Esophagus squamous epithelium (tissue), 5 donors: ENCODE measurements at places on chromosomes 7 and 10. TPM values are rescaled to one million over a fixed set of nuclear protein-coding genes. Genes with fewer than 3 reads are reported as not detected.

DNA sequence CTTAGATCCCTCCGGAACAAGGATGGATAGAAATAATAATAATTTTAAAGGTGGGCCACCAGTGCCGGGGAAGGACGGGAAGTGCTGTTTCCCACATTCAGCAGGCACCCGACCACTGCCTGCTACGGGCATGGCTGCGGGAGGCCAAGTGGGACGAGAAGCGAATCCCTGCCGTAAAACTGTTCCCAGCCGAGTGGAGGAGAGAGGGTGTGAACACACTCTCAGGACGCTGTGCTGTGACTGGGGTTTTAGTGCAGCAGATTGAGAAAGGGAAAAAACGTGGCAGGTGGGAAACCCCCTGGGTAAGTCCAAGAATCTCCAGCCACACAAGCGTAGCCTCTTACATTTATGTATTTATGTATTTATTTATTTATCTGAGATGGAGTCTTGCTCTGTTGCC, 158.8 kb downstream of the DNAJB6 start:
- no peak for DNase-seq

Gene NKX2-3
- total RNA-seq = 0.40 TPM

GRCh38 chr7:84536271-84536870, 341.8 kb upstream of the SEMA3A start:
- DNase-seq = no peak

GRCh38 chr10:35135861-35136260, 9.2 kb downstream of the CREM start:
- no peak for DNase-seq

DNA sequence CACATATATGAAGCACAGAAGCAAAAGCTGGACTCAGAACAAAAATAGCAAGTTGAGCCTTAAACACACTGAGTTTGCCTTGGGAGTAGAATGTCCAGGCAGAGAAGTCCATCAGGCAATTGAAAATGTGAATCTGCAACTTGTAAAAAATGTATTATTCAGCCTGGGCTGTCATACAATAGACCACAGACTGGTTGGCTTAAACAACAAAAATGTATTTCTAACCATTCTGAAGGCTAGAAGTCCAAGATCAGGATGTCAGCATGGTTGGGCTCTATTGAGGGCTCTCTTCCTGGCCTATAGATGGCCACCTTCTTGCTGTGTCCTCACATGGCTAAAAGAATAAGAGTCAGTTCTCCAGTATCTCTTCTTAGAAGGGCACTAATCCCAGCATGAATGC, 76.5 kb upstream of the CAPZA2 start:
- no peak for DNase-seq

Gene ANKRD30A
- not detected for total RNA-seq

Gene ALKBH4
- total RNA-seq = 7.3 TPM

Gene ACTL6B
- not detected for total RNA-seq

Gene CHAT
- not detected for total RNA-seq

DNA sequence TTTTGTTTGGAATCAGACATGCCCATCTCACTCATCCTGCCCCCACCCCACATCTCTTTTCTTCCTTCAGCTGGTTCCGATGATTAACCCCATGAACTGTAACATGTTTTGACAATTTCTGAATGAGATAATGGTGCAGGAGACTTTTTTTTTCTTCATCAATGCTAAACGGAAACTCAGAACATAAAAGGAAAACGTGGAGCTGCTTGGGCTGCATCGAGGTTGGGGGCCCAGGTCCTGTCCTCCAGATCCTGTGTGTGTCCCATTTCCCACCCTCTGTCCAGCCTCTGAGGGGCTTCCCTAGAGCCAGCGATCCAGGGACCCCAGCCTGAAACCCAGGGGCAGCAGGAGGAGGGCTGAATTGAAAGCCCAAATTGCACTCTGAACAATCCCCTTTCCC, 263.8 kb upstream of the GRB10 start:
- no peak for DNase-seq

DNA sequence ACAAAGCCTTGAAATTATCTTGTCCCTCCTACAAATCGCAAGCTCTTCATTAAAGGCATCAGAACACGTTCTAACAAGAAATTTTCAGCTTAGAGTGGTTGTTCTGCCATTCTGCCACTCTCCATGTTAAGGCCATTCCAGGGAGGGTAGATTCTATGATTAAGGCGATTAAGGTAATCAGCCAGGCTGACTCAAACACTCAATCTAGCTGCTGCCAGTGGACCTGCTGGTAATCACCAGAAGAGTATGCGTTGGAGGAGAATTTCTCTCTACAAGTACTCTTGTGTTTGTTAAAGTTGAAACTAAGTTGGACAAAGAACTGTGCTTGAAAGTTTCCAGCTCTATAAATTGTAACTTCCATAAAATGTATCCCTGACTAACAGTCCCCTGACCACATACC, 149.2 kb upstream of the COL1A2 start:
- no peak for DNase-seq

DNA sequence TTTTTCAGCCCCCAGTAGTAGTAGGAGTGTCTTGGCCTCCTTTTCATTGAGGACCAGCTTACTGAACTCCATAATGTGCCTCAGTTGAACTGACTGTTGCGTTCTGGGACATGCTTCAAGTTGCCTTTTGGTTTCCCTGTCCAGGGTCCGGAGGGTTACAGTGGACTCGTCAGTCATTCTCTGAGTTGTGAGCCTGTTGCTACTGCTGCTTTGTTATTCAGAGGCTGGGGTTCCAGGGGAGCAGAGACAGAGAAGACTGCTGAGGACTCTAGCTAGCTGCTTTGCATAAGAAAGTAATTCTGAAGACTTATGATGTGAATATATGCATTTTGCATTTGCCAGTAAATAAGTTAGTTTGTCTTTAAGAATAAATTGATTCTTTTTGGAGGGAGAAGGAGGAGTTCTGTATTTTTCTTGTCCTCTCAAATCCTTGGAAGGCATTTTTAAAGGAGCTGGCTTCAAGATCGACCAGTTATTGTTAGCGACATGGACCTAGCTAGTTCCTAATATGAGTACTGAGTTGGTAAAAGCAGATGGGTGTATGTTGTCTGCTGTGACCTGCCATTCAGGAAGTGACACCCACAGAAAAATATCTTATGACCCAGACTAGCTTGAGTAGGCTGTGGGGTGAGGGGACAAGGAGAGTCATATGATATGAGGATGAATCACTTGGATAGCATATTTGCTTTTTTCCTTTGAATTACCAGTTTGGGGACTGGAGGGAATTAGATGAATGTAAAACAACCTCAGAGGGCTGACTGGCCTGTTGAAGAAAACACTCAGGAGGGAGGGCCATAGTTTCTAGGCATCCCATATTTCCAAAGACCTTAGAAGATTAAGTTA, 8.3 kb downstream of the PI4K2A start:
- DNase-seq = no peak

Gene NEURL1
- not detected for total RNA-seq

- DNase-seq = no peak
Measured at GRCh38 chr7:157007470-157008066, 2.9 kb downstream of the MNX1 start.

DNA sequence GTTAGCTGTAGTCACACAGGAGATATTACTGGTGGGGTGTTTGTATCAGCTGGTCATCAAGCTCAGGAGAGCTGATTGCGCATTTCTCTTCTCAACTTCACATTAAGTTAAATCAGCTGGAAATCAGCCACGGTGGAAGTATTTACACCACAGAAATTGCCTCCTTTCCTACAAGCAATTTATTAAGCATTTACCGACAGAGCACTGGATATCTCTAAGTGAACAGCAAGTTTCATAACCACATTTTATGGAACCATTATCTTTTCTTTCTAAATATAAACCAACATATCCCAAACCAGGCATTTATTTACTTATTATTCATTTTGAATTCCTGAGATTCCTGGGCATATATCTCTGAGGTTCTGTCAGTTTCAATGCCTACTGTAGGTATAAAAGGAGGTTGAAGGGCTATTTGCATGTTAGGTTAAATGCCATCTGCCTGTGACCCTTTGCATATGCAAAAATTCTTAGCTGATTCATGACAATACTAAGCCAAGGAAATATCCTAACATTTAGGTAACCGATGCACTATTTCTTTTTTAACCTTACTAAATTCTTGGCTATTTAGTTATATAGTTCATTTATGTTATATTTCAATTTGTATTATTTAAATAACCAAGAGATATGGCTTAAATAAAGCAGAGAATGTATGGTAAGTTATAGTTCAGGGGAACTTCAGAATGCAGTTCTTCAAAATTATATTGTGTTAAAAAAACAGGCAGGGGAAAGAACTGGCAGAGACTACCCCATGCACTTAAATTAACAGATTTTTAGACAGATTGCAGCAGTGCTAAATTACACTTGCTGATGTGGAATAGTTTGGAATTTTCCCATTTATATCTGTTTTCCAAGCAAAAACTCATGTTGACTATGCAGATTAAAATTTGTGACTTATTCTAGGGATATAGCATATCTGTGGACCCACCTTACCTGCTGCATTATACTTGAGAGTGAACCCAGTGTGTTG, 56.8 kb downstream of the DYNC1I1 start:
- DNase-seq = no peak

DNA sequence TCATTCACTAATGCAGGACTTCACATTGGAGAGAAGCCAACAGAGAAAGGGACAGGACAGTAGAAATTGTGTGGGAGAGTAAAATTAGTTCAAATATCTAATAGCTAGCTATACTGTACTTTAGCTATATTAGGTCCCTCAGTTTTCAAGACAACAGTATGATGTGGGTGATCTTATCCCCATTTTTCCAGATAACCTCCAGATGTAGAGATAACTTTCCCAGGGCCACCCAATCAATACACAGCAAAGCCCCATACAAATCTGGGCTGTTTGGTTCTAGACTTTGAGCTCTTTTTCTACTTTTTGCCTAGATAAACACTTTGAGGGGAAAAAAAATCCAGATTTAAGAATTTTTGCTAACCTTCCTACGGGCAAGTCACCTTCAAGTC, 482 bp upstream of the CLDN12 start:
- no peak for DNase-seq

DNA sequence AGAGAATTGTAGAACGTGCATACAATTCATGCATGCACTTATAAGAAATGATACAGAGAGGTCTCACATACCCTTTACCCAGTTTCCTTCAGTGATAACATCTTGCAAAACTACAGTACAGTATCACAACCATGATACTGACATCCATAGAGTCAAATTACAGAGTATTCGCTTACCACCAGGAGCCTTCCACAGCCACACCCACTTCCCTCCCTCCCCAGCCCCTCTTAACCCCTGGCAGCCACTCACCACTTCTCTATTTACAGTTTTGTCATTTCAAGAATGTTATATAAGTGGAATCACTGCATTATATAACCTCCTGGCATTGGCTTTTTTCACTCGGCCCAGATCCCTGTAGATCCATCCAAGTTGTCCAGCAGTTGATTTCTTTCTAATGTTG, 143.8 kb downstream of the ZNF248 start:
- no peak for DNase-seq

Gene ASB10
- not detected for total RNA-seq

DNA sequence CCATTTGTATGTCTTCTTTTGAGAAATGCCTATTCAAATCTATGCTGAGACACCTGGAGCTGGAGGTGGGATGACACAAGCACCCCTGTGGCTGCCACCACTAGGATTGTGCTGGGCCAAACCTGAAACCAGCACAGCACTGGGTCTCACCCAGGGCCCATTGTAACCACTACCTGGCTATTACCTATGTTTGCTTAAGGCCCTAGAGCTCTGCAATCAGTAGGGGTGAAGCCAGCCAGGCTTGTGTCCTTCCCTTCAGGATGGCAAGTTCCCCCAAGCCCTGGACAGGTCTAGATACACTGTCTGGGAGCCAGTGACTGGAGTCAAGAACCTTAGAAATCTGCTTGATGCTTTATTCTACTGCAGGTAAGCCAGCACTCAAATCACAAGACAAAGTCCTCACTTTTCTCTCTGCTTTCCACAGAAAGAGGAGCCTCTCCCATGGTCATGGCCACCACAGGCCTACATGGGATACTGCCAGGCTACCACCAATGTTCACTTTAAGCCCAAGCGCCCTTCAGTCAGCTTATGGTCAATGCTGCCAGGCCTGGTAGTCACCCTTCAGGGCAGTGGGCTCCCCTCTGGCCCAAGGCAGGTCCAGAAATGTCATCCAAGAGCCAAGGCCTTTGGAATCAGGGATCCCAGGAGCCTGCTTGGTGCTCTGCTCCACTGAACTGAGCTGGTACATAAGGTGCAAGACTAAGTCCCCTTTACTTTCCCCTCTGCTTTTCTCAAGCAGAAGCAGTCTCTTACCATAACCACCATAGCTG, 105.3 kb downstream of the BMS1 start:
- no peak for DNase-seq

Gene NUTM2B
- 1.5 TPM for total RNA-seq

Gene RBM20
- total RNA-seq = 10.3 TPM

DNA sequence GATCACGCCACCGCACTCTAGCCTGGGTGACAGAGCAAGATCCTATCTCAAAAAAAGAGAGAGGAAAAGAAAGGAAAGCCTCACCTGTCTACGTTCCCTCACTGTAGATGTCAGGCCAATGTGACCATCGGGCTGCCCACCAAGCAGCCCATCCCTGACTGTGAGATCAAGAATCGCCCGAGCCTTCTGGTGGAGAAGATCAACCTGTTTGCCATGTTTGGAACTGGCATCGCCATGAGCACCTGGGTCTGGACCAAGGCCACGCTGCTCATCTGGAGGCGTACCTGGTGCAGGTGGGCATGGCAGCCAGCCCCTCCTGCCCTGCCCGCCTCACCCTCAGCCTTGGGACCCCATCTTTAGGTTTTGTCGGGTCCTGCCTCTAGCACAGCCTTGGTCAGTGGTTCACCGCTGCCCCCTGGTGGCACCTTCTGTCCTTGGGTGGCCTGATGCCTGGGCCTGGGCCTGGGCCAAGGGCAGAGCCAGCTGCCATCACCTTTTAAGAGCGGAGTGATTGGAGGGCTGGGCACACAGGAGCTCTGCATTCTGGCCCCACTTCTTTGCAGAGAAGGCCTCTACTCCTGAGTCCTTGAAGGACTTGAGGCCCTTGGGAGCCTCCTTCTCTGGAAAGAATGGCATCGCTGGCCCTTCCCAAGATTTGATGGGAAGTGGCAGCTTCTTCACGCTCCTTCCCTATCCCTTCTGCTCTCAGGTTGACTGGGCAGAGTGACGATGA, 14.4 kb upstream of the AHCYL2 start:
- DNase-seq = no peak

GRCh38 chr7:101743995-101744360, 73.4 kb upstream of the CUX1 start:
- DNase-seq = no peak

GRCh38 chr7:117995850-117996650, 122.8 kb upstream of the CTTNBP2 start:
- DNase-seq = no peak

GRCh38 chr7:390761-391410, 100.9 kb downstream of the FOXL3 start:
- no peak for DNase-seq
